RPMI7951 (cell line): ENCODE measurements at places on chromosomes 7 and 10. TPM values are rescaled to one million over a fixed set of nuclear protein-coding genes. Genes with fewer than 3 reads are reported as not detected.

GRCh38 chr7:7527047-7527446, 8.6 kb downstream of the COL28A1 start:
- DNase-seq = no peak

Gene MBL2
- total RNA-seq = not detected in 2 replicates

- no peak for DNase-seq
Measured at GRCh38 chr10:103668351-103669242, 175.1 kb downstream of the NEURL1 start.

Gene FAM13C
- total RNA-seq = 3.4 and 4.1 TPM in 2 replicates

Gene OPN4
- total RNA-seq = not detected in 2 replicates
